NCI-H1694 (cell line): ENCODE measurements at places on chromosomes 16 and 17.
A peak's percentile ranks its signal among the peaks of the same experiment; 100 is the strongest.

DNA sequence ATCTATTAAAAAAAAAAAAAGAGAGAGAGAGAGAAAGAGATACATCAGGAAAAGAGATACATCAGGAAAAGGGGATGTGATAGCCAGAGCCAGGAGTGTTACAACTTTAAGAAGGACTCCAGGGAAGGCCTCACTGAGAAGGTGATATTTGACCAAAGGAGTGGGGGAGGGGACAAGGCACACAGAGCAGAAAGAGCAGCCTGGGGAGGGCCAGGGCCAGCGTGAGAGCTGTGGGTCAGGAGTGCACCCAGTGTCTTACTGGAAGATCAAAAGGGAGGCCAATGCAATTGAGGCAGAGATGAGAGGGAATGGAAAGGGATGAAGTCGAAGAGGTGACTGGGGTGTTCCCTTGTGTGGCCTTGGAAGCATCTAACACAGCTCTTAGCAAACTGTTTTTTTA lies 7.7 kb downstream of the ASPHD1 start:
- DNase-seq: no peak

DNA sequence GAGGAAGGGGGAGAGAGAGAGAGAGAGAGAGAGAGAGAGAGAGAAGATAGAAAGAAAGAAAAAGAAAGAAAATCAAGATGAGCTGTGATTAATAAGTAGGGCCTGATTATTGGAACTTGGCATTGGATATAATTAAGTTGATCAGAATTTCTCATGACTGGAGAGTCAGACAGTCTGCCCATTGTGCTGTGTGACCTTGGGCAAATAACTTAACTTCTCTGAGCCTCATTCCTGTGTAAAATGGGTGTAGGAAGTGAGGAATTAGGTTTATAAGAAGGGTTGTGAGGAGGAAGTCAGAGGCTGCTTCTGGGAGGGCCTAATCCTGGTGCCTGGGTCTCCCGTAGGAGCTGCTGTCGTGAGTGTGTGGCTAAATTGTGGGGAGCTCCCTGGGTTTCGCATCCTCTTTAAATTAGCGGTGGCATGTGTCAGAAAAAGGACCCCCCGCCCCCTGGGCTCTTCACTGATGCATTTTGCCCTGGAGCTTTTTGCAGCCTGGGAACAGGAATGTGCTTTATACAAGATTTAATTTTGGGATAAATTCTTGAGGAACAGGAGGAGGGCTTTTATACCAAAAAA lies 76.0 kb downstream of the CMIP start:
- no peak for DNase-seq

DNA sequence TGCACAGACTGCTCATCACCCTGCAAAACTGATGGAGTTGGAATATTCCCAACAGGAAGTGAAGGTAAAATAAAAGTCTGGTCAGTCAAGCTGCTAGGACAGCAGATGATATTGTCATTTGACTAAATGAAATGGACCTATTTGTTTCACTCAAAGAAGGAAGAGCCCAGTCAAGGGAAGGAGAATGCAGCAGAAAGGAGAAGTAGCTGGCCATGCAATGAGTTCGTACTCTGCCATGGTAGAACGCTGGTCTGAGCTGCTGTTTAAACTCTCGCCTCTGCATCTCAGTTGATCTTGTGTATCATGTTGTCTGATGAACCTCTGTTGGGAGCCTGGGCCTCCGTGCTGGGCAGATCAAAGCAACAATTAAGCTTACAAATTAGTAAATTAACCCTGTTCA lies 15.6 kb upstream of the YPEL2 start:
- DNase-seq: no peak

GRCh38 chr17:77829843-77830799 lies 128.4 kb upstream of the TNRC6C start:
- no peak for DNase-seq

DNA sequence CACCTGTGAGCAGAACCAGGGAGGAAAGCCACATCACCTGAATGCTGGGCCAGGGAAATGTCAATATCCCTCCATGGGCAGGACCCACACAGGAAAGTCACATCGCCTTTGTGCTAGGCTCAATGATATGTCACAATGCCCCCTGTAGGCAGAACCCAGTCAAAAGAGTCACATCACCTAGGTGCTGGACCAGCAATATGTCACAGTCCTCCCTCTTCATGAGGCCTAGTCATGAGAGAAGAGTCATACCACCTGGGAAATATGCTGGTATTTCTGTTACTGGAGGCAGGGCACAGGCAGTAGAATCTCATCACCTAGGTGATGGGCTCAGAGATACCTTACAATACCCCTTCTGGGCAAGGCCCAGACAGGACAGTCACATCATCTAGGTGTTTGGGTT lies 1843.4 kb downstream of the TP53TG3F start:
- no peak for DNase-seq

GRCh38 chr17:65523411-65523810 lies 38.0 kb downstream of the AXIN2 start:
- DNase-seq: no peak

DNA sequence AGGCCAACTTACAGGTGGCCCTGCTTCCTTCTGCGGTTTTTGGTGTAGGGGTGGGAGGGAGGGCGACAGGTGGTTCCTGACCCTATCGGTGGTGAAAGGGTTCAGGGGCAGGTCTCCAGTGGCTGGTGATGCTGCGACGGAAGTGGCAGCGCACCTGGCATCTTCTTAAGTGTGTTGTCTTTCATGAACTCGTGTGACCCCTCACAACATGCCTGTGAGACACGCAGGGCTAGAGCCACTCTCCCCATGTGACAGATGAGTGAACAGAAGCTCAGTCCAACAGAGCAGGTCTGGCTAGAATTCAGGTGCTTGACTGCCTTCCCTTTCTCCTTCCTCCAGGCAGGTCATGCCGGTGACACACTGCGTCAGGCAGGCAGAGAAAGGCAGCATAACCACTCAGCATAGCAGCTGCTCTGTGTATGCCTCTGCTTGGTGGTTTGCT lies 8.0 kb downstream of the TNFAIP1 start:
- DNase-seq: no peak

GRCh38 chr16:89197033-89197632 lies 3.2 kb downstream of the SLC22A31 start:
- no peak for DNase-seq

DNA sequence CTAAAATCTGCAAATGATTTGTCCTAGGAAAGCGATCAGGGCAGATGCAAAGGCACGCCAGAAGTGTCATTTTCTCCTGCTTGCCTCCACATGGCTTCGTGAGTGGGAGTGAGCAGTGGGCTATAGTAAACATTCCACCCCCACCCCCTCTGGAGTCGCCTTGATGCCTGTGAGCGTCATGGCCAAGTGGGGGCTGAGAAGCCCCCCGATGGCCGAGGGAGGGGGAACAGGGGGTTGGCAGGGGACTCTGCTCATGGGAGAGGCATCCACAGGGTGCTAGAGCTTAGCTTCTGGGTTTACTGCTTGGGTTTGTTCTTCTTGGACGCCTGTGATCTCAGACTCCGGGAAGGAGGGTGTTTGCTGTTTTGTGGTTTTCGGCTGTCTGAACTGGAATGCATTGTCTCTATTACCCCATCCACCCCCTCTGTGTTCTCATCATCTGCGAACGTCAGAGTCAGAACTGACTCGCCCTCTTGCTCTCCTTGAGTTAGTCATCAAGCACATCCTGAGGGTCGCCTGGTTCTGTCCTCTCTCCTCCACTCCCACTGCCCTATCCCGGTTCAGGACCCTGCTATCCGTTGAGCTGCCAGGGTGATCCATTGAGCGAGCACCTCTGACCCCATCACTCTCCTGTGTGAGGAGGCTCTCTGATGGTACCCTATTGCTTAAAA lies 15.4 kb downstream of the TNS4 start:
- DNase-seq: no peak

DNA sequence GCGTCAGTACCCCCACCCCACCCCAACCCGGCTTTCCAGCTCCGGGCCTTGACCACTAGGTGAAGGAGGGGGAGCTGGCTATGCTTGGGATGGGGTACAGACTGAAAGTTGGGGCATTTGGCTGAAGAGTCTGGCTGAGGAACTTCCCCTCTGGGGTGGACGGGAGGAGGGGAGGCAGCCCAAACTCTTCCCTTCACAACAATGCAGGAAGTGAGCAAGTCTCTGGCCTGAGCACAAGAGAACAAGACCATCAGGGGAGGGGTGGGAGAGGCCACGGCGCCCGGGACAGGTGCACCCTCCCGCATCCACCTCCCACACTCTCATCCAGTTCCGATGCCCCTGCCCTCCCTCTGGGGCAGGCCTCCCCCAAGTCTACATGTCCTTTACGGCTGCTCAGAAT lies 5.6 kb downstream of the USH1G start:
- DNase-seq: no peak

DNA sequence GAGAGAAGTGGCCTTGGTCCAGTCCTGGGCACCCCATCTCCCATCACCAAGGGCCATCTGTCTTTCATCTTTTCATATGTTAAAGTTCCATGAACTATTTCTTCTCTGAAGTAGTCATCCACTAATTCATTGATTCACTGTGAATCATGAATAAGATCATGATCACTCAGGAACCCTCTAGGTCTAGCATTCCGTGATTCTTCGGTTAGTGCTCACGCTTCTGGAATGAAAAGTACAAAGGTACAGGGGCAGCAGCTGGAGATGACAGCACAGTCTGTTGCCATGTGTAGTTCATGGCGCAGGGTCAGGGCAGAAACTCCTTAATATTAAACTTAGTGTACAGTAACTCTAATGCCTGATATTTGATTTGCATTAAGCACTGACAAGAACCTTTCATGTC lies 127.1 kb downstream of the CDH13 start:
- DNase-seq: no peak

DNA sequence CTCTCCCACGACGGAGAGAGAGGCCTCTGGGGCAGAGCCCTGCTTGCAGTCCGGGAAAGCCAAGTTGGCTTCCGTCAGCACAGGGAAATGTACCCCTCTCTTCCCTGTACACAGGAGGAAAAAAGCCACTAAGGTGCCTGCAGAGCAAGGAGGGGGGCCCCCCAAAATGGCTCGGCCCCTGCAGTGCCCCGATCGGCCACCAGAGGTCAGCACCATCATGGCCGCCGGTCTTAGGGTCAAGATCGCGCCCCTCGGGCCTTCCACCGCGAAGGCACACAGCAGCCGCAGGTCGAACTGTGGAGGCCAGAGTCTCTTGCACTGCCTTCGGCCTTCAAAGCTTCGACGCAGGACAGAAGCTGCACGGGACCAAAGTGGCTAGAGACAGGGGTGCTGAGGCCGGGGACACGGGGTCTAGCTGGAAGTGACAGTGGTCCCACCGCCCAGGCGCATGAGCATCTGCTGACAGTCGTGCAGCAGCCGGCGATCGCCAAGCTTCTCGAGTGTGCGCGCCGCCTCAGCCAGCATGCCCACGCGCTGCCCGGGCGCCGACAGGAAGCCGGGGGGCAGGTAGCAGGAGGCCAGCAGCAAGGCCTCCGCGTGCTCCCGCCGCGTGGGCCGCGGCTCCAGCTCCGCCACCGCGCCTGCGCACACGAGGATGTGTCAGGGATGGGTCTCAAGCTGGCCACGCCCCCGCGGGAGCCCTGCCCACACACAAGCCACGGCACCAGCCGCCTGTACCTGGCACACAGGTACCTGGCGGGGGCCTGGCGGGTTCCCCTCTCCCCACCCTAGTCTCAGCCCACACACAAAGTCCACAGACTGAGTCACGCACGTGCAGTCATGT lies 24.4 kb downstream of the SREBF1 start:
- DNase-seq: no peak

GRCh38 chr16:10067406-10067805 lies 114.8 kb downstream of the GRIN2A start:
- DNase-seq: peak; percentile 47

- peak; percentile 70 for DNase-seq
Observed at GRCh38 chr17:64420143-64420670, 28.7 kb upstream of the MILR1 start.

DNA sequence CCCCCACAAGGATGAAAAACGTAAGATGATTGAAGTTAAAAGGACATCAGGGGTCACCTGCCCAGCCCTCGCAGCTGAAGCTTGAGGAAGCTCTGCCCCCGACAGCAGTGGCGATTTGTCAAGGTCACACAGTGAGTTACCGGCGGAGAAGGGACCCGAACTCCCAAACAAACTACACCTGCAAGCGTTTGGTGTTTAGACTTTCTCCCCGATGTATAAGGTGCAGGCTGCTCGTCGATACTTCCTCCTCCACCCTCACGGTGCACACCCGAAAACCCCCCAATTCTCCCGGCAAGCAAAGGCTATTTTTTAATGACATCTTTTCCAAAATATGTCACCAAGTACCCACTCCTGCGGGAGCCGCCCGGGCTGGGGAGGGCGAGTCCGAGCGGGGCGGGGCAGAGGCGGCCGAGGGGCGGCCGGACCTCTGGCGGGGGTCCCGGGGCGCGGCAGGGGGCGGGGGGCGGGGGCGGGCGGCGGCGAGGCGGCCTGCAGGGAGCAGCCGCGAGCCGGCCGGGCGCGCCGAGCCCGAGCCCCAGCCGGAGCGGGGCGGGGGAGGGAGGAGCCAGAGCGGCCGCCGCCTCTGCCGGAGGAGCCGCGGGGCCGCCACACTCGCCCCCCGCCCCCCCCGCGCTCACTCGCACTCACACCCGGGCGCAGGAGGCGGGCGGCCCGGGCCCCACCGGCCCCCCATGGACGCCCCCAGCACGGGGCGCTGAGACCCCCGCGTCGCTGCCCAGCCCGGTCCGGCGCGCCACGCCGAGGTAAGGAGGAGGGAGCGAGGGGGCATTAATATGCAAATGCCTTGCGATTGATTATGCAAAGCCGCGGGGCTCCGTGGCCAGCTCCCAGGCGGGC lies at the start of gene THRA:
Gene THRA, plus strand, starts transcription at position 637 of the 858 bp plus-strand sequence. CDS start 11,524 bp downstream, outside the sequence.
- DNase-seq: no peak

GRCh38 chr17:76511668-76512365 lies 10.6 kb upstream of the RHBDF2 start:
- DNase-seq: no peak

- no peak for DNase-seq
Observed at GRCh38 chr17:48619826-48620449, 4.8 kb upstream of the HOXB8 start.

GRCh38 chr16:19307587-19308241 lies 22.2 kb downstream of the CLEC19A start:
- no peak for DNase-seq

DNA sequence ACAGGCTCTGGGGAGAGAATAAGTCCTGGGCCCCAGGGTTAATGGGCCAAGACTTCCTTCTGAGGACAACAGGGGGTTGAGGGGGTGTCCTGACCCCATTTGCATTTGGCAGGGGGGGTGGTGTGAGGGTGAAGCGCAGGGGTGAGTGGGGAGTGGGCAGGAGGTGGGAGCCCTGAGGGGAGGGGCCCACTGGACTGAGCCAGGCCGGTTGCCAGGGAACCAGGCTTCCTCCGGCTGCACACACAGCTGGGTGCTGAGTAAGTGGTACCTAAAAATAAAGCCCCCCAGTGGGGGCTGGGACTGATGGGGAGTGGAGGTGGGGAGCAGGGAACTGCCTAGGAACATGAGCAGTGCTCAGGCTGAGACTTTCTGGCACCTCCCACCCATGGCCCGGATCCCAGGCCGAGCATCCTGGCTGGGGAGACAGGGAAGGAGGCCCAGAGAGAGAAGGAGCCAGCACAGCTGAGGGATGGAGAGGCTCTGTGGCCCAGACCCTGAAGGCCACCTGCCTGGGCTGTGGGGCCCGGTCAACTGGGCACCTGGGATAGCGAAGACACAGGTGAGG lies 7.5 kb upstream of the RASD1 start:
- no peak for DNase-seq

GRCh38 chr17:38910325-38910724 lies 15.1 kb upstream of the LASP1NB start:
- DNase-seq: no peak

GRCh38 chr16:72766506-72766905 lies 281.4 kb downstream of the ZFHX3 start:
- DNase-seq: no peak

GRCh38 chr16:1052721-1053120 lies 19.8 kb upstream of the SSTR5 start:
- DNase-seq: no peak

- no peak for DNase-seq
Observed at GRCh38 chr17:78316867-78317789, 42.7 kb downstream of the SOCS3 start.
